ENCODE measurements at places on chromosomes 13 and 19.

DNA sequence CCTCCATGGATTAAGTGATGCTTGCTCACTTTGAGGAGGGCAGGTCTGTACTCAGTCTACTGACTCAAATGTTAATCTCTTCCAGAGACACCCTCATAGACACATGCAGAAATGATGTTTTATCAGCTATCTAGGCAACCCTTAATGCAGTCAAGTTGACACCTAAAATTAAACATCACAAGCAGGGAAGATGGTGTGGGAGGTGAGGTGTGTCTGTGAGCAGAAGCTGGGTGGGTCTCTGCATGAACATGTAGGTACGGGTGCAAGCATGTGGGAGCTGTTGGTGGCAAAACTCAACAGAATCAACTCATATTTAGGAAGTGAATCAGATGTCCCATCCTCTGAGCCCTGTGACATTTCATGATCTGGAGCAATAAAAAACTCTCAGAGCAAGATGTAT is 249.2 kb upstream of the SGCG start:
- DNase-seq, result no peak

GRCh38 chr13:99505814-99506269 is 4.6 kb downstream of the TM9SF2 start:
- no peak for DNase-seq

GRCh38 chr19:41425174-41426115 is 1.7 kb downstream of the B3GNT8 start:
- DNase-seq, result no peak

GRCh38 chr13:44592216-44592847 is 16.2 kb upstream of the TSC22D1 start:
- no peak for DNase-seq
